Stimulated activated CD4-positive, alpha-beta T cell treated with anti-CD3 and anti-CD28 coated beads, Interleukin-2, amount 100 ng/mL, for 24 hours (primary cell): ENCODE measurements at places on chromosomes 5 and 9.

- no peak for DNase-seq
These were observed 15.9 kb downstream of the NINJ1 start for GRCh38 chr9:93117924-93118862.

GRCh38 chr9:37036776-37037502 lies 2.9 kb upstream of the PAX5 start:
- DNase-seq, result peak; percentile 44

- no peak for DNase-seq
These were observed 240.2 kb upstream of the NFIL3 start for GRCh38 chr9:91663858-91664257.

GRCh38 chr5:72786676-72787075 lies 29.8 kb upstream of the TNPO1 start:
- DNase-seq, result no peak

- no peak for DNase-seq
These were observed 1.1 kb upstream of the LCNL1 start for GRCh38 chr9:136981588-136982231.

DNA sequence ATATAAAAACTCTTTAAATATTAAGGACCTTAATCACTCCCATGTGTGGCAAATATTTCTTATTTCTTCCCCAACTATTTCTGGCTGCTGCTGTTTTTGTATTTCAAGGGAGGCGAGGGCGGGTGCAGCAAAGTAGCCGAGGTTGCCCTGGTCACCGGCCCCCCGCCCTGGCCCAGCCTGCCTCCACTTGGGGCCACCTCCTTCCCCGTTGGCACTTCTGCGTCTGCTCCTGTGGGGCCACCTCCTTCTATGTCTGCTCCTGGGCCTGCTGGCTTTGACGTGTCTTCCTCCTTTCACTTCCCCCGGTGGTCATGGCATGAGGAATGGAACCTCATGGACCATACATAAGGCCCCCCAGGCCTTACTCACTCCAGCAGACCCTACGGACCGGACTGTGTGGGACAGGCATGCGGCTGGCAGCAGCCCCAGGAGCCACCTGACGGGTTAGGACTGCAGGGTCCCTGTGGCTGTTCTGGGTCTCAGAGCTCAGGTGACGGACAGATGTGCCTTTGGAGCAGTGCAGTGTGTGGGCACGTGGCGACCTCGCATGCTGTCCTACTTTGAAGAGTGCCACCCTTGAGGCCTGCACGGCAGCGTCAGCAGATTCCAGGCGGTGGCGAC lies 5.8 kb upstream of the ENTPD8 start:
- DNase-seq, result no peak

- no peak for DNase-seq
These were observed 73.8 kb downstream of the RGS3 start for GRCh38 chr9:113537229-113537810.

DNA sequence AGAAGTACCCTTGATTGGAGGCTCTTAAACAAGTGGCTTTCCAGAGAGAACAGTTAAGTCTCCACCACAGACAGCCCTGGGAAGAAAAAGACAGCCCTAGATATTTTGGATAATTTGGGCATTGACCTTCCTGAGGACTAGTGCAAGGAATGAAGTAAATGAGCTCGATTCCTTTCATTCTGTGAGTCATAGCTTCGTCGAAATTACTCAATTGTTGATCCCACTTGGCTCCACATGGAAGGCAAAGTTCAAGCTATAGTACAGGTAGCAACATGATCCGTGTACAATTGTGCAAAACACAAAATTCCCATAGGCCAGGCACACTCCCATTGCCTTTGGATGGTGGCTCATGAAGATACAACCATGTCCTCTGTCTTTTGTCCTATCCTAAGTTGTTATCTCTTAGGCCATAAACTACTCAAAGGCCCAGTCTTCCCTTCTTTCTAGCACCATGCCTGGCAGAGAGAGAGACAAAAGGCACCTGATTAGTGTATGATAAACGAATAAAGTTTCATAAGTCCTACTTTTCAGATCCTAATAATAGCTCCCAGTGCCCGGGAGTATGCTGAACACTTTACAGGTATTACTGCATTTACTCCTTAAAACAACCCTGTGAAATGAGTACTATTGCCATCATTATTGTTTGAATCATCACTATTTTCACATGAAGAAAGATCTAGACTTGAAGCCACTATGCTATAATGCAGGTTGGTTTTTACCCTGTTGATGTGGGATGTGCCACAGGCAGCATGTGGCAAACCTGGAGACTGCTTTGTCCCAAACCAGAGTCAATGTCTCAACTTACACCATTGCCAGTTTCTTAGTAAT lies 116.7 kb upstream of the RANBP3L start:
- no peak for DNase-seq

DNA sequence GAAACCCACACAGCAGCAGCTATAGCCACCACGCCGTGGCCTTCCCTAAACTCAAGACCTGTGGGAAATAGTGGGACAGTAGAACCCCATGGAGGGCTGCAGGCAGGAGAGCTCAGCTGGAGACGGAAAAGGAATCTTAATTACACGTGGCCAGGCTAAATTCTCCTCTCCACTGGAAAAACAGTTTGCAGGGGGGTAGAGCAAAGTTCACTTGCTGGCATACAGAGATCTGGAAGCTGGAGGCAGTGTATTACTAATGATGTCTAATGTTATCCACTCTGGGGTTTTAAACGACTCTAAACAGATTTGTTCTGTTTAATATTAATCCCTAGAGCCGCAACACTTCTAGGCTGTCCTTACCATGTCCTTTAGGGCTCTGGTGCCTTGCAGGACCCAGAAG lies 257.1 kb downstream of the SAXO1 start:
- no peak for DNase-seq

- no peak for DNase-seq
These were observed 19.0 kb upstream of the LPCAT1 start for GRCh38 chr5:1542781-1543180.

- no peak for DNase-seq
These were observed 5.8 kb upstream of the PAPPA start for GRCh38 chr9:116147821-116148220.

DNA sequence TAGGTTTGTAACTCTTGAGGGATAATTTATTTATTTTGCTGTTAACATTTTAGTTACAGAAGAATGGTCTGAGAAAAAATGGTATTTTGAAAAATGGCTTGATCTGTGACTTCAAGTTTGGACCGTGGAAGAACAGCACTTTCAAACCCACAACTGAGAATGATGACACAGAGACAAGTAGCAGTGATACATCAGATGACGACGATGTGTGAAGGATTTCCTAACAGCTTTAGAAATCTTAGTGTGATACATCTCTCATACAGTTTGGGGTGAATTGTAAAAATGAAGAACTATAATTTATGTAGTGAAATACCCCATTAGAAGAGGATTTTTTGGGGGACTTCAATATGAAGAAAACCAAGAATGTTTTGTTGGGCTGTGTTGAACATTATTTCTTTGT lies 88.7 kb downstream of the GPBP1 start:
- DNase-seq, result no peak

- DNase-seq, result no peak
These were observed 219.4 kb downstream of the FBN2 start for GRCh38 chr5:128318691-128319090.

DNA sequence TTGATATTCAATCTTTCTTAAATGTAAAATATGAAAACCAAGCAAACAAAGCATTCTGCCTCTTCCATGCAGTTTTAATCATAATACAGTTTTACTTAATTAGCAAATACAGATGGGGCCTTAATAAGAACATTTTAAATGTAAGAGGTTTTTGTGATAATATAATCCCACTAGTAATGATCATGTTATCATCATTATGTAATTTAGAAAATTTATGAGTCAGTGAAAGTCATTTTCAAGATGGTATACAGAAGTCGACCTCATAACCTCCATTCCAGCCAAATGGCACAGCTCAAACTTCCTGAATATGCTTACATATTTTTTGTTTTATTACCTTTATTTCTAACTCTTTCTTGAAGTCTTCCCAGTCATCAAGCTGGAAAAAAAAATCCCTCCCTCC lies 102.2 kb upstream of the GNA14 start:
- no peak for DNase-seq

DNA sequence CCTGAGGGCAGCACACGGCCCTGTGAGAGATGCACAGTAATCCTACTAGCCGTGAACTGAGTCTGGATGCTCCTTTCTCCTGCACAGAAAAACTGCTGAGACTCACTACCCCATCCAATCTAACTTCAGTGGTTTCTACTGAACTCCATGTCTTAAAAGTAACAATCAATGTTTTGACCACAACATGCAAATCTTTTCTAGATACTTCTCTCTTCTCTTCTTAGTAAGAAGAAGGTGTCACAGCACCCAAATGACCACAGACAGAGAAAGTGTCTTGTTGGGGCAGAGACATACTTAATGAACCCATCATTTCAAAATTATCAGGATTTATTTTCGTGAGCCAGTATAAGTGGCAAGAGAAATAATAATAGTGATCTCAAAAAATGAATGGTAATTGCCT lies 285.8 kb upstream of the MEF2C start:
- DNase-seq, result no peak

DNA sequence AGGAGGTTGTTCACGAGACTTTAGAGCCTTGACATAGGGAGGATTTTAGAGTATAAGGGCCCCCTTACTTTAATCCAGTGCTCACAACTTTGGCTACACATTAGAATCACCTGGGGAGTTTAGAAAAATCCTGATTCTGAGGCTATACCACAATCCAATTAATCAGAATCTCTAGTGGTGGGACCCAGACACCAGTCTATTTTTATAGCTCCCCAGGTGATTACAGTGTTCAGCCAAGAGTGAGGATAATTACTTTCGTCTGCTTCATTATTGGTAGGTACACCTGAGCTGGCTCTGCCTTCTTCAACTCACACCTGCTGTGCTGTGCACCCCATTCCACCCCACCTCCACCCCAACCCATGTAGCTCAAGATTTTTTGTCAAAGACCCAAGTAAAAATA lies 141.3 kb upstream of the EPB41L4A start:
- DNase-seq, result no peak

- peak; percentile 63 for DNase-seq
These were observed 1.6 kb downstream of the FER start for GRCh38 chr5:108749128-108749861.

DNA sequence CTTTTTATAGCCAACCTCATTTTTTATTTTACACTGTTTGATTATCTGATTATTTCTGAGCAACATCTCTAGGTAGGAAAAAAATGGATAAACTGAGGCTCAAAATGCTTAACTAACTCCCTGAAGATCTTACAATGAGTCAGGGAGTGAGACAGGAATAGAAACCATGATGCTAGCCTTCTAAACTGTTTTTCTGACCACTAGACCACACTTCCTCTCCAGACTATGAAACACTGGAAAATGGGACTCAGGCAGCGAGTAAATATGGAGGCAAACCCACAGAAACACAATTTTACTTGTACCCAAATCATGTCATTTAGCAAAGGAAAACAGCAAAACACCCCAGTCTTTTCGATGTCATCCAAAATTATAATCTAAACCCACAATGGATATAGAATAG lies 129.9 kb upstream of the ANKH start:
- DNase-seq, result no peak

DNA sequence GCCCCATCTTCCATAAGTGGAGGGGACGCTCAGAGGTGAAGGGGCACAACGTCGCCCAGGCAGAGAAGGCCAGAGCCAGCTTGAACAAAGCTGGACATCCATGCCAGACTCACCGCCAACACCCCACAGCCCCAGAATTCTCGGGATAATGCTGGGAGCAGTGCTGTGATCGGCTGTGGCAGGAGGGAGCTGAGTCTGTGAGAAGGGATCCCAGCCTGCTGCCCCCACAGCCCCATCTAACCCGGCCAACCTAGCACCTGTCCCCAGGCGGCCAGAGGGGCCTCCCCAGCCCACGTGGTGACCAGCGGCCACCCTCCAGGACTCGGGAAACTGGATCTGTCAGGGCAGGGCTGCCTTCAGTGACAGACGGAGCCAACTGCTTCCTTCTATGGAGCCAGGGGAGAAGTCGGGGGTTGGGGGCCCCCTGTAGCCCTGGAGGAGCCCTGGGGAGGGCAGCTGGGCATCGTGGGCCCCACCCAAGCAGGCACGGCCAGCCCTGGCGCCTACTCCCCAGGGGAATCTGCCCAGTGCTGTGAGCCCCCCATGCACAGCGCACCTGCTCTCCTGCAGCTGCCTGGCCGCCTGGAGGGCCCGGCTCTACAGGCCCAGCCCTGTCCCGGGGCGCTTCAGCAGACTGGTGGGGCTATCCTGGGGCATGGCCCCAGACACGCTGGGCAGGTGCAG lies 6.0 kb downstream of the BRD3 start:
- no peak for DNase-seq

DNA sequence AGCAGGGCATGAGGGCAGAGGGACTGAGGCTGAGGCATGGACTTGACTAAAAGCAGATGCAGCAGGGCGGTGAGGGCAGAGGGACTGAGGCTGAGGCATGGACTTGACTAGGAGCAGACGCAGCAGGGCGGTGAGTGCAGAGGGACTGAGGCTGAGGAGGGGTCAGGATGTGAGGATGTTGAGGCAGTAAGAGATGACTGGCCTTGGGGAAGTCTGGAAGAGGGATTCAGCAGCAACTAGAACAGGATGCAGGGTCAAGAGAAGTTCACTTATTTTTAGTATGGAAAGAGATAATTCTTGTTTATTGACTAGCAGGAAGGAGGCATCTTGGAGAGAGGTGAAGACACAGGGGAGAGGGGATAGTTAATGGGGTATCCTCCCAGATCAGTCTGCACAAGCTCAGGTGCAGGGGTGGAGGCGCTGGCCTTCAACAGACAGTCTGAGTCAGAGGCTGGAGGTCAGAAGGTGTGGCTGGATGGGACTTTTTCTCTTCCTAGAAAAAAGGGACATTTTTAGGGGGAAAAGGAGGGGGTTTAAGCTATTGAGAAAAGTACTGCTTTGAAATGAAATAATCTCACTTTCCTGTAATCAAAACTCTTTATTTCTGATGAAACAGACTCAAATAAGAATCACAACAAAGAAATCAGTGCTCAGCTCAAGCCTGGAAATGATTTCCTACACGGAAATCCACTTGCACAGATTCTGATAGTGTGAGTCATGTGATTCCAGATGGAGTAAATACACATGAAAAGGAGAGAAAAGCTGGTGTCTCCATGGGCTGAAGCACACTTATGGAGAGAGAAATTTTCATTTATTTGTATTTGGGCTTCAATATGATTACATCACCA lies 130.9 kb downstream of the PALM2AKAP2 start:
- DNase-seq, result no peak

DNA sequence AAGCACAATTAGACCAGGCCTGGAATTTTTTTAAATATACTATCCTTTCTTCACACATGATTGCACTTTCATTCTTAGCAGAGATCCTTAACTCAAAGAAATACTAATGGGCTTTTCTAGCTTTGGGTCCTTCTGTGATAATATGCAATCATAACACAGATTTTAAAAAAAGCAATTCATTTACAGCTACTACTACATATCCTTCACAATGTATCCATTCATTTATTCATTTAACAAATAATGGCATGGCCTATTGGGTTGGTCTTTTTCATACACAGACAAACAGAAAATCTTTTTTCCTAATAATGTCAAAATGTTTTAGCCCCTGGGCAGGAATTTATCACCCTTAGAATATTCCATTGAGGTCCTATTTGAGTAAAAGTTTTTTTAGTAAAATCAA lies 47.0 kb downstream of the SAXO1 start:
- DNase-seq, result no peak

GRCh38 chr5:143064218-143064641 lies 294.1 kb downstream of the ARHGAP26 start:
- no peak for DNase-seq
